Left renal cortex interstitium (tissue), 4 donors: ENCODE measurements at places on chromosomes 13 and 19.

DNA sequence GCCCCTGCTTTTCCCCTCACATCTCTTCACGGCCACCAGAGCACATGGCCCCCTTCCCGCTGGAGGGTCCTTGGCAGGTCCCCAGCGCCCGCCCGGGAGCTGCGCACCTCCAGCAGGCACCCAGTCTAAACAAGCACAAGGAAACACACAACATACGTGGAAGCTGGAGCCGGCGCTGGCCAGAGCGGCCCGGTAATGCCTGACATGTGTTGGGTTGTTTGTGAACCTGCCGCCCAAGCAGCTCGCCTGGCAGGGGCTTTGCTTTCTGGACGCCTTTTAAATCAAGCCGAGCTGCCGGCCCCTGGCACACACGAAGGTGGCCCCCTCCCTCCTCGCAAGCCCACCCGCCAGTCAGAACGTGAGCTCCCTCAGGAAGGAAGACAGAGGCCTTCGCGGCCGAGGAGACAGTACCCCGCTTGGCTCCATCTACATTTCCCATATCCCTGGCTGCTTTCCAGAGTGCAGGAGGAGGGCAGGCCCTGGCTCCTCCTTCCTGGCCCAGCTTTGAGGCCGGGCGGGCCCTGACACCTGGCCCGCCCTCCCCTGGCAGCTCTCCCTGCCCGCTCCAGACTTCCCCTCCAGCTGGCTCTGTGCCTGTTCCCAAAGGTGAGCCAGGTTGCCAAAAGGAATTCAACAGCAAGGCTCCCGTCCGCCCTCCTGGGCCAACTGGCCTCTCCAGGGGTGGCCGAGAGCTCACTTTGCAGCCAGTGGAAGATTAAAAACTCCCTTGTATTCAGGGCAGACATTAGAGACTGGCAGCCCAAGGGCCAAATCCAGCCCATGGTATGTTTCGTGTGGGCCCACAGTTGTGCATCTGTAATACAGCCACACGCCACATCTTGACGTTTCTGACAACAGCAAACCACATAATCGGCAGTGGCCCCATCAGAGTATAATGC lies 28.7 kb downstream of the COMP start:
- DNase-seq = no peak

DNA sequence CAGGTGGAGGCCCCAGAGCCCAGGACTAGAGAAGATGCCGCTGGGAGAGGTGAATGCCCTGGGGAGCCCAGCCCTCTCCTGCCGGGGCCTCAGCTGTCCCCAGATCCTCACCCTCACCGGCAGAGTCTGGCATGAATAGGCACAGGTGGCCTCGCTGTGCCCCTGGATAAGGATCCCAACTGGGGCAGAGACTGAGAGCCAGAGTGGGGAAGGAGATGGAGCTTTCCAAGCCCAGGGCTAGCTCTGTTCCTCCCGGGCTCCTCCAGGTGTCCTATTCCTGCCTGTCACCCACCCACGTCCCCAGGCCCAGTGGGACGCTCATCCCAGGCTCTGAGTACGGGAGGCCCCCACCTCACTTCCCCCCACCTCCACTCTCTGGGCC lies 16.5 kb downstream of the PRR36 start:
- DNase-seq = no peak

- DNase-seq = no peak
These were observed 658.4 kb downstream of the UQCRFS1 start for GRCh38 chr19:28554321-28555091.

DNA sequence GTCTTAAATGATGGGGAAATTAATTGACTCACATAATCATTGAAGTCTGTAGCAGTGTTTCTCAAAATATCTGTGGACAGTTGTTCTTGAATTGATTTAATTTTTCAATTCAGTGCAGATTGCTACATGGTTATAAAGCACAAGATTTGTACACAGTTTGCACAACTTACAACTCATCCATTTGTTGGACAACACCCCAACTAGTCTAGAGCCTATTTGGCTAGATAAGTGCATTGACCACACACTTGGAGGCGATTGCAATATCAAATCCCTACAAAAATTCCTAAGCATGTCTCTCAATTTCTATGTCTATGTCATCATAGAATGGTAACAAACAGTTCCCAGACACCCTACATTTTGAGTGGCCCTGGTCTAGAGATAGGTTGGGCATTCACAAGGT lies 48.0 kb upstream of the IPO5 start:
- no peak for DNase-seq
